Karpas-422 (cell line): ENCODE measurements at places on chromosomes 5 and 9. TPM values are rescaled to one million over a fixed set of nuclear protein-coding genes. Genes with fewer than 3 reads are reported as not detected.

Gene VLDLR
- 16.4 and 31.5 TPM in 2 replicates for total RNA-seq

Gene TAF11L10
- total RNA-seq, result not detected in 2 replicates

GRCh38 chr5:93246090-93246855 lies 334.7 kb downstream of the NR2F1-AS1 start:
- DNase-seq, result no peak

- DNase-seq, result no peak
Measured at GRCh38 chr5:3704661-3705060, 109.0 kb downstream of the IRX1 start.

- no peak for DNase-seq
Measured at GRCh38 chr5:156271569-156271968, 55.4 kb upstream of the SGCD start.

DNA sequence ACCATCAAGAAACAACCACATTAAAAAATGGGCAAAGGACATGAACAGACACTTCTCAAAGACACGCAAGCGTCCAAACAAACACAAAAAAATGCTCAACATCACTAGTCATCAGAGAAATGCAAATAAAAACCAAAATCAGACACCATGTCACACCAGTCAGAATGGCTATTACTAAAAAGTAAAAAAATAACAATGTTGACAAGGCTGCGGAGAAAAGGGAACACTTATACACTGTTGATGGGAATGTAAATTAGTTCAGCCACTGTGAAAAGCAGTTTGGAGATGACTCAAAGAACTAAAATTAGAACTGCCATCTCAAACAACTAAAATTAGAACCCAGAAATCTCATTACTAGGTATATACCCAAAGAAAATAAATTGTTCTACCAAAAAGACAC lies 80.4 kb downstream of the CAAP1 start:
- DNase-seq, result no peak

Gene INSL6
- total RNA-seq, result not detected in 2 replicates
